ENCODE measurements at places on chromosomes 1 and 21.
A peak's percentile ranks its signal among the peaks of the same experiment; 100 is the strongest.

DNA sequence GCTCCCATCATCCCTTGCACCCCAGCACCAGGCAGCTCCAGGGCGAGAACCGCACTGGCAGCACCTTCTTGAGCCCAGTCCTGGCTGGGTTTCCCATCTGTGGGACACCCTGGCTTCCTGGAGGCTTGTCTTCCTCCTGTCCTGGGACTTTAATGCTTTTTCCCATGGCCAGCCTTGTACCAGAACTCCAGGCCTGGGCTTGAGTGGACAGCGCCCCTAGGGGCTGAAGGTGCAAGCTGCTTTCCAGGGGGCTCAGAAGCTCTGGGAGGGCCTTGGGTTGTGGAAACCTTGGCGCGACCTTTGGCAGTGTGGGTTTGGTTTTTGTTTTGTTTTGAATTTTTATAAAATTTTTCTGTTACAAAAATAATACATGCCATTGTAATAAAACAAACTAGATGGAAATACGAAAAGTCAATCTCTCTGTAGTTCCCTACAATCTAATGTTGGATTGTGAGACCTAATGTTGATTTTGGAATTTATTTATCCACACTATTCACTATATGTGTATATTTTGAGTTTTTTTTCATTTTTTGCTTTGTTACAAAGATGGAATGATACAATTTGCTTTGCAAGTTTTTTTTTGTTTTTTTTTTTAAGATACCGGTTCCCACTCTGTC lies 33.8 kb upstream of the RPL11 start:
- peak; percentile 24 for DNase-seq

DNA sequence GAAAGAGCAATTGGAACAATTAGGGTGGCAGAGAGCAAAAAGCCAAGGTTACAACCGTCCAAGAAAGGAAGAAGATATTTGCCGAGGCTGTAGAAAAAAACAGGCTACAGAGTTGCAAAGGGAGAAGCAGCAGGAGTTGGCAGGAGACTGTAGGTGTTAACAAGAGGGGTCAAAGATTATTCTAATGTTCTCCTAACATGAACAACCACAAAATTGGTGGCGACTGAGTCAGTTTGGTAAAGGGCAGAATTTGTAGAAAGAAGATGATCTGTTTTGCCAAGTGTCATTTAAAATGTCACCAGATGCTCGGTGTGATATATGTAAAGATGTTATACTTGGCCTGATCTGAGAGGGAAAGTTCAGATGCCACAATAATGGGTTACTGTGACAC lies 401 bp upstream of the PRUNE1 start:
- DNase-seq, result no peak

GRCh38 chr1:184640505-184640904 lies 114.2 kb downstream of the EDEM3 start:
- no peak for DNase-seq

DNA sequence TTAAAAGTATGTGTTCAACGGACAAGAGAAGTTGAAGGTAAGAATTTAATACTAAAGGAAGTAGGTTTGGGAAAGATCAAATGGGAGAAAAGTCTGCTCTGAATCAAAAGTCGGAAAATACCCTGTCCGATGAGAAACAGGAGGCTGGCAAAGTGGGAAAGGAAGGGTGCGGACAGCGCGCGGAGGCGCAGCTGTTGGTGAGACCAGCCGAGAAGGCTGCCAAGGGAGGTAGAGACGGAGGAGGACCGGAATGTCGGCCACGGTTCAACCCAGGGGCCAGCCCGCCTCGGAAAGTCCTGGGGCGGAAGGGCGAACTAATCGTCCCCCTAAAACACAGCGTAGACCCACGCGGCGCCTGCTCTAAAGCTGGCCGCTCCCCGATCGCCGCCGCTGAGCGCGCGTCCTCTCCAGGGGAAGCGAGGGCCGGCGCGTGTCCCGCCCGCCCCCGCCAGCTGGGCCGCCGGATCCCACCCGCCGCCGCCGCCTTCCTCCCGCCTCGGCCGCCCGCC lies 639 bp upstream of the SPATA1 start:
- no peak for DNase-seq

Data from stimulated activated CD4-positive, alpha-beta T cell treated with anti-CD3 and anti-CD28 coated beads, Interleukin-15, amount 100 ng/mL, for 48 hours (primary cell).